ENCODE measurements at places on chromosomes 3 and 15.

- ATAC-seq, result no peak
Observed at GRCh38 chr15:48565560-48566482, 79.7 kb downstream of the FBN1 start.

- ATAC-seq, result peak; percentile 87
Observed at GRCh38 chr3:197002701-197003454, 26.7 kb downstream of the MELTF start.

- no peak for ATAC-seq
Observed at GRCh38 chr3:28150465-28151206, 90.8 kb upstream of the CMC1 start.

DNA sequence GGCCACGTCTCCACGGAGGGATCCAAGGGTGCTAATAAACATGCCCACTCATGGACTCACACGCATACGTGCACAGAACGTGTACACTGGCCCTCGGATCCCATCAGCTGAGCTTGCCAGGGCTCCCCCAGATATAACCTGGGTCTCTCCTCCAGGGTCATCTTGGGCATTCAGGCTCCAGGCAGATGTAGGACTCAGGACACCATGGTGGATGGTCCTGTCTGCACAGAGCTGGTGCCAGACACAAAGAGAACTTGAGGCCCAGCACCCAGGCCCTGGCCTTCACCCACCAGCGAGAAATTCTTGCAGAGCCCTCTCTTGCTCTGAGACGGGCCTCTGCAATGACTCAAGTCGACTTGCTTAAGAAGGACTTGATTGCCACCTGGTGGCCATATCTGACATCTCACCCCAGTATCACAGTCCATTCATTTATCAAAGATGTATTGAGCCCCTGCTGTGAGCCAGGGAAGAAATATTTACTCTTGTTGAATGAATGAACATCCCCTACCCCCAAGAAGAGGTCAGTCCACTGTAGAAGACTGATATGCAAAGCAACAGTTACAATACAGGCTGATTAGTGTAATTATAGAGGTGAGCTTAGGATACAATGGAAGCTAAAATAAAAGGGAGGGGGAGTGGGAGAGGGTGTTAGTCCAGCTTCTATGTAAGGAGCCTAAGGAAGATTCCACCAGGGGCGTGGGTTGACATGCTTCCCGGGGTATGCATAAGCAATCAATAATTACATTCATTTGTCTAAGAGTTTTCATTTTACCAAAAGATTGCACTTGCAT lies 34.2 kb upstream of the VPS8 start:
- peak; percentile 95 for ATAC-seq

DNA sequence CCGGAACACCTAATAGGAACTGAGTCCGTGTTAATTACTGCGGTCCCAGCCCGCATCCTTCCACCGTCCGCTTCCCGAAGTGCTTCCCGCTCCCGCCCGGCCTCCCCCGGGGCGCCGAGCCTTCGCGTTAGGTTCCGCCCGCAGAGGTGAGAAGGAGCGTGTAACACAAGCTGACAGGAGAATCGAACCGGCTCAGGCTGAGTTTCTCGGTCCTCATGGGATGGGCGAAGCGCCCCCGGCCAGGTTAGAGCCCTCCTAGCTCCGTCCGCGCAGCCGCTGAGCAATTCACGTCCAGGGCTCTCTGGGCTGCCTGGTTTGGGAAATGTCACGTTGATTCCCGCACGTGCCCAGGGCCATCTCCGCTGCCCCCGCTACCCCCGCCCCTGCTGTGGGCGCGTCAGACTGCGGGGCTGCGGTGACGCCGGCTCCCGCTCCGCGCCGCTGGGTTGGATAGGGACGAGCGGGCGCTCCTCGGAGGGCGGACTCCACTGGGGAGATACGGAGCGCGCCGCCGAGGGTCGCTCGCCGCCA lies 954 bp downstream of the CLDN11 start:
- no peak for ATAC-seq

DNA sequence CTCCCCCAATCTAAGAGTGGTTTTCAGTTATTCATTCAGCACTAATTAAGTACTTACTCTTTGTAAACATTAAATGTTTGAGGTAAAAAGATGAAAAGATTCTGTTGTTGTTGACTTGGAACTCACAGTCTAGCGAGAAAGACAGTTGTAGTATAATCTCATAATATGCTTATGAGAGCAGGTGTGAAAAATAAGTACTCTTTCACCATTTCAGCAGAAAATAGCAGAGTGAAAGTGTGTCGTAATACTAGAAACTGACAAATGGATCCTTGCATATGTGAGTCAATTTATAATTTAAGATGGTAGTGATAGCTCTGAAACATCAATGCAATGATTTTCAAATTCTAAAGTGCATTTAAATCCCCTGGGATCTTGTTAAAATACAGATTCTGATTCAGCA lies 618.8 kb upstream of the CCDC54 start:
- ATAC-seq, result no peak

GRCh38 chr3:177050501-177051237 lies 146.6 kb downstream of the TBL1XR1 start:
- ATAC-seq, result peak; percentile 48

DNA sequence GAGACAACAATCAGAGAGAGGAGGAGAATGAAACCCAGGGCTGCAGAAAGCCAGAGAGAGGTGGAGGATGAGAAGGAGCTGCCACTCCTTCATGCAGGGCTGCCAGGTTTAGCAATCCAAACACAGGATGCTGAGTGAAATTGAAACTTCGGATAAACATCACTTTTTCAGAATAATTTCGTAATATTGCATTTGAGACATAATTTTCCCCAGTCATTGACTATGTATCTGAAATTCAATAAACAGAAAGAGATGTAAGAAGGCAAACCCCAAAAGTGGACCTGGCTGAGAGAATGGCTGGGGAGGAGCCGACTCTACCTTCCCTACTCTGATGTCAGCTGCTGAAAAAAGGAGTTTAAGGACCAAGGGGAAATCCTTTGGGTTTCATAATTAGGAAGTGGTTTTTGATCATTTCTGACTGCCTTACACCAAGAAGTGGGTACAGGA lies 33.8 kb downstream of the SLC9A9 start:
- ATAC-seq, result peak; percentile 89

DNA sequence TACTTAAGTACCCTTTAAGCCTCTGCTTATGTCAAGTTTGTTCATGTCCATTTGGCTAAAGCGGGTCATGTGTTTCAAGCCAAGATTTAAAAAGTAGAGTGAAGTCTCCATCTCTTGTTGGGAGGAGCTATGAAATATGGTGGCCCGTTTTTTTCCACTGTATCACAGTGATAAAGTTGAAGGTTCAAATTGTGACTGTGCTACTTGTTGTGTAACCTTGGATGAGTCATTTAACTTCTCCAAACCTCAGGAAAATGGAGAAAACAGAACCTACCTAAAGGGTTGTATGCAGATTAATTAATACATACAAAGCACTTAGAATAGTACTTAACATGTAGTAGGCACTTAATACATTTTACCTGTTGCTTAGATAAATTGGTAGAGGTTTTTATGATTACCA lies 43.4 kb downstream of the SNAPC5 start:
- ATAC-seq, result no peak

DNA sequence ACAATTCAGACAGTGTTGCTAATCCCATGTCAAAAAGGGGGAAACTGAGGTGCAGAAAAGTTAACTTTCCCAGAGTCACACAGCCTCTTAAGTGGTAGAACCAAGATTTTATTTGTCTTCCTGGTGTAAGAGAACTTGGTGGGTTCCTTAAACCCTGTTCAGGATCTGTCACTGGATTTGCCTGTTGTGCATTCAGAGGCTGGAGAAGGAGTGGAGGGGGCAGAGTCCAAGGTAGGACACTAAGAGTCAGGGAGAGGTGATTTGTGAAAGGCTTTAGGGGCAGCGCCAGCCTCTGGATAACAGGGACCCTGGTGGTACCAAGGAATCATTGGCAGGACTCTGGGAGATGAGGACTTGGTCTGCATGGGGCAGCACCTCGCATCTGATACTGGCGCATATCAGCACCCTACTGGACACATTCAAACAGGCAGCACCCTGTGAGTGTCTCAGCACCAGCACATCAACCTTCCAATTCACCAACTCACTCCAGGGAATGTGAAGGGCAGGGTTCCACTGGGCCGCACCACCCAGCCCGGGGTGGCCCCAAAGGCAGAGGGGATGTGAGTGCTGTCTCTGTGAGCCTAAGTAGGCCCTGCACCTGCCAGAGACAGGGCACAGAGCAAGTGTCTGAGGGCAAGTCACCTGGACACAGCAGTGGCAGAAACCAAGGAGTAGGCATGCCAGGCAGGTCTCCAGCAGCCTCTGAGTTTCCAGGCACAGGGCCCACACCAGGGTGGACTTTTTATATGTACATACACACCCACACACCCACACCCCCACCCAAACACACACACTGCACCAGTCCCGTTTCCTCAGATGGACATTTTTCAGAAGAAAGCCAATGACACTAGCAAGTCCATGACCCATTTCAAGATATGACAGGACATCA lies 71.6 kb downstream of the LIPC start:
- peak; percentile 6 for ATAC-seq

DNA sequence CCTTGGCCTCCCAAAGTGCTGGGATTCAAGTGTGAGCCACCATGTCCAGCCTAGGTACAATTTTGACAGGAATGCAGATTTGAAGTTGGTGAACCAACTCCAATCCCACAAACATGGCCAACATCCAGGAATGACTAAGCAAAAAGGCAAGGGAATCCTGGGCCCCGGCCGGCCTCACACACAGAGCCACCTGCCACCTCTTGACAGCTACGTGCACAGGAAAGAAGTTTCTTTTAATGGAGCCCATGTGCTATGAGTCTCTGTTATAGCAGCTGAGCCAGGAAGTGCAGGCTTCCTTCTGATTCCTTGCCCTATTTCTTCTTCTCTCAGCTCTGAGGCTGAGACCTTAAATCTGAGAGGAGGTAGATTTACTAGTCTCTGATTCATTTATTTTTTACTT lies 8.8 kb downstream of the TMEM40 start:
- ATAC-seq, result no peak

DNA sequence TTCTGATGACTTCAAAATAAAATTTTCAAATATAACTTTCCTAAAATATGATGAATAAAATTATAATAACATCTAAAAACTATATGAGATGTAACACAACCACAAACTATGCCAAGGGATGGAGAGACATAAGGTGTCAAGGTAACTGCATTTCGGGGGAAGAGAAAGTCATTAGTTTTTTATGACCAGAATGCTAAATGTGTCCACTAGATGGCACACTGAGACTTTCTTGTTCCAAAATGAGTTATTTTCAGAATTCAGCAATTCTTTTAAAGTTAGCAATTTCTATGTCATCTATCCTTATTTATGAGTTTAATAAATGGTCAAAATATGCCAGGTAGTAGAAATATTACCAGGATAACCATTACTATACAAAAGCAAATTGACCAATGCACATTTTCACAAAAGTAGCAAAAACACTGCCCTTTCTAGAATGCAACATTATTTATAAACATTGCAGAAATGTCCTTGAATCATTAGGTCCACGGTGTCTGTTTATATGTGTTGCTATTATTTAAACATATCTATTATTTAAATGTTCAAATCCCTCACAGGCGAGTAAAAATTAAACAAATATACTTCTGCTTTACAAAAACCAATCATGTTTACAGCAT lies 374.2 kb downstream of the PLCL2 start:
- ATAC-seq, result no peak

GRCh38 chr15:31214158-31214863 lies 112.3 kb upstream of the KLF13 start:
- ATAC-seq, result no peak

DNA sequence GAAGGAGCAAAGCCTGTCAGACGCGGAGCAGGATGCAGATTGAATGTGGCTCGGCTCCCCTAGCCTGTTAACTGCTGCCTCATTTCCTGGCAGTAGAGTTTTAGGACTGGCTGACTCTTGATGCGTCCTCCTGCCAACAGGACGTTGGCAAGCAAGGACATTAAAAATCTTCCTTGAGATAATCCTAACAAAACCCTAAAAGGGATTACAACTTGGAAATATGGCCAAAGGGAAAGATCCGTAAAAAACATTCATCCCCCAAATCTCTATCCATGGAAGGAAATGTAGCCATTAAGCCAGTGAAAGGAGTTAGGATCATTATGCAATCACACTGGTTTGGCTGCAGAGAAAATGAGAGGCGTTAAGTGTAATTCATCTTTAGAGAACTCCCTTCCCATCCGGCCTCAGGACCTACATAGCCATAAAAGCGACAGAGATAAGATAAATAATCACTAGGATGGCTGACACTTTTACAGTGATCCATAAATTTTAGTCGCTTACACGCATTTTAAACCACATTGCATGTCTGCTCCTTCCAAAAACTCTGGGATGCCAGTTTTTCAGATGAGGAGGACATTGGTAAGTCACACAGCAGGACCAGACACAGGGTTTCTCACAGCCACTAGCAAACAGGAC lies 44.5 kb upstream of the C3orf80 start:
- no peak for ATAC-seq

DNA sequence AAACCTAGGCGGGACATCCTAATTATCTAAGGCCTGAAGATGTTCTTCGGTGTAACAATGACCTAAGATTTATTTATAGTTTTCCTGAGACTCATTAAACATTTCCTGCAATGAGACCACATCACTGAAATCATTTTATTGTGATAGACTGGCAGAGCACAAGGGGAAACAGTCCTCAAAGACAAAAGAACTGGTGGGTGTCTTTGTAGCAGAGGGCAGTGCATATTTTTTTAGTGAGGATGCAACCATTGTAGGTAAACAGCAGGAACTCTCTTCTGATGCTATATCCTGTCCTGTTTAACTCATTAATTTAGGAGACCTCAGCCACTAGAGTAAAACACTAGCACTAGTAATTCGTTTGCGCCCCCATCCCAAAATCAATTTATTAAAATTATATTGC lies 100.0 kb downstream of the MAGI1 start:
- ATAC-seq, result no peak

GRCh38 chr15:55770261-55770660 lies 27.3 kb upstream of the PRTG start:
- no peak for ATAC-seq

- no peak for ATAC-seq
Observed at GRCh38 chr3:64686446-64686908, 1.3 kb downstream of the ADAMTS9 start.

- no peak for ATAC-seq
Observed at GRCh38 chr3:4574426-4574965, 81.3 kb downstream of the ITPR1 start.

DNA sequence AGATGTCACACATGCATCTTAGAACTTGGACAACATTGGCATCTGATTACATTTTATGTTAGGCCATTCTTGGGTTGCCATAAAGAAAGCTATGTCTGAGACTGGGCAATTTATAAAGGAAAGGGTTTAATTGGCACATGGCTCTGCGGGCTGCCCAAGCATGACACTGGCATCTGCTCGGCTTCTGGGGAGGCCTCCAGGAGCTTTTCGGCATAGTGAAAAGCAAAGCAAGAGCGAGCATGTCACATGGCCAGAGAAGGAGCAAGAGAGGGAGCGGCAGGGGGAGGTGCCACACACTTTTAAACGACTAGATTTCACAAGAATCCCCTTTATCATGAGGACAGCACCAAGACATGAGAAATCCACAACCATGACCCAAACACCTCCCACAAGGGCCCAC lies 11.3 kb downstream of the RYR3 start:
- ATAC-seq, result no peak

All from activated T-helper 17 cell treated with anti-CD3 and anti-CD28 coated beads, Interleukin-2, amount 50 U/mL, for 72 hours (primary cell).